Mesothelial cell of epicardium (in vitro differentiated cells): ENCODE measurements at places on chromosomes 6 and 20.

DNA sequence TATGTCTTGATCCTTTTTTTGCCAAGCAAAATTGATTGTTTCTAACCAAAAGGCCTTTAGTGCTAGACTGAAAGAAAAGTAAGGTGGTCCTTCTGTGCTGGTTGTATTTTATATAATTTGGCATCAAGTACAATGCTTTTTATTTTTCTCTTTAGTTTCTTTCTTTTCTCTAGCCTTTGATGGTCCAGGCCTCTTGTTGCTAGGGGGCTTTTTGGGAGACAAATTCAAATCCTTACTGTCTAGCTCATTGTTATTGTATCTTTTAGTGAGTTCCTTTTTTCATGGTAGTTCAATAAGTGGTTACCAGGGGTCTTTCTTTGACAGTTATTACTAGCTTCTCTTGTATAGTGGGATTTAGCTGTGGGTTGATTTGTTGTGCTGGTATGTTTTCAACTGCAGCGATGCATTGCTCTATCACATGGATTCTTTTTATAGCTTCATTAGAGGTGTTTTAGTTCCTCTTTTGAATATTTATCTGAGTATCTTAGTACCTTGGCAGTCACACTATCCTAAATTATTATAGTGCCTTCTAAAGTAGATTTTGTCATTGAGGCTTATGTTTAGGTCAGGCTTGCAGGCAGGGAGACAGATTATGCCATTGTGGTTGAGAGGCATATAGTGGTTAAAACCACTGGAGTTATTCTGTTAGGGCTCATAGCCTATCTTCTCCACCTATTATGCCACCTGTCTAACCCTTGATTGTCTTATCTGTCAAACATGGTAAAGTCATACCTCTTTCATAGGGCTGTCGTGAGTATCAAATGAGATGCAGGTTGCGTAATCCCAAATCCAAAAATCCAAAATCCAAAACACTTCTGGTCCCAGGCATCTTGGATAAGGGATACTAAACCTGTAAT is 49.5 kb downstream of the KCNS1 start:
- no peaks in the 10 kb centered on the region for H3K27me3 ChIP-seq
- no peak for DNase-seq
- H3K27ac ChIP-seq = no peak overlapping the region
- H3K4me1 ChIP-seq = no peaks in the 10 kb centered on the region
- H3K36me3 ChIP-seq = peaks cover 6% of the 10 kb centered on the region
- H3K4me3 ChIP-seq = no peak overlapping the region

DNA sequence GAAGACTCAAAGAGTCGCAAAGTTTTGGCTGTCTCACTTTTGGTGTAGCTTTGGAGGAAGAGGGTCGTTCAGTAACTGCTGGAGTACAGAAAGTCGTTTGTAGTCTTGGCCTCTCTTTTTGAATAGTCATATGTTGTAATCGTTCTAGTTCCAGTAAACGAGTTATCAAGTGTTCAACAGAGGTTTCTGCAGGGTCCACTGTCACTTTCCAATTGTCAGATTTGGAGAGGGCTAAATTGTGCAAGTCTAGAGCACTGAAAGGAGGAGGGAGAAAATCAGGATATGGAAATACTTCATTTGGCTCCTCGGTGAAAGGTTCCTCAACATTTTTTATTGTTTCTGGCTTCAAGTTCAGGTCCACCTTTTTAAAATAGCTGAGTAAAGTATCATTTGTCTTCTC is 9.7 kb downstream of the FAM217A start:
- no peak for DNase-seq
- H3K27ac ChIP-seq = no peak overlapping the region
- H3K4me1 ChIP-seq = no peaks in the 10 kb centered on the region
- H3K36me3 ChIP-seq = peaks cover 11% of the 10 kb centered on the region
- H3K27me3 ChIP-seq = no peaks in the 10 kb centered on the region

DNA sequence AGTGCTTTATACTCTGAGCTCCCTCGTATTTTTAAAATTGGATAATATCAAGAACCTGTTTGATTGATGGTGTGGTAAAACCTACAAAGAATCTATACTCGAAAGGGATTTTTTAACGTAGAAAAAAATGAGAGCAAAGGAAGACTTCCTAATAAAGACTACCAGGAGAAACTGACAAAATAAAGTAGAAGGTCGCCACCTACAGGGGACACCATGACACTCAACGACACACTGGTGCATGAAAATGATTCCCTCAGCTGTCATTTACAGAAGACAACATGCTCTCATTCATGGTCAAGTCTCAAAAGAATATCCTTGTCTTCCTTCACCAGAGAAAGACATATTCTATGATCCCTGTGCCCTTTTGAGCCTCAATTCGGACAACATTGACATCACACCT is 10.1 kb upstream of the NHSL1 start:
- H3K4me3 ChIP-seq = no peak overlapping the region
- H3K4me1 ChIP-seq = peaks cover 79% of the 10 kb centered on the region
- H3K36me3 ChIP-seq = no peaks in the 10 kb centered on the region
- peak overlapping the region; percentile 31 for H3K27ac ChIP-seq
- no peaks in the 10 kb centered on the region for H3K27me3 ChIP-seq
- DNase-seq = no peak

DNA sequence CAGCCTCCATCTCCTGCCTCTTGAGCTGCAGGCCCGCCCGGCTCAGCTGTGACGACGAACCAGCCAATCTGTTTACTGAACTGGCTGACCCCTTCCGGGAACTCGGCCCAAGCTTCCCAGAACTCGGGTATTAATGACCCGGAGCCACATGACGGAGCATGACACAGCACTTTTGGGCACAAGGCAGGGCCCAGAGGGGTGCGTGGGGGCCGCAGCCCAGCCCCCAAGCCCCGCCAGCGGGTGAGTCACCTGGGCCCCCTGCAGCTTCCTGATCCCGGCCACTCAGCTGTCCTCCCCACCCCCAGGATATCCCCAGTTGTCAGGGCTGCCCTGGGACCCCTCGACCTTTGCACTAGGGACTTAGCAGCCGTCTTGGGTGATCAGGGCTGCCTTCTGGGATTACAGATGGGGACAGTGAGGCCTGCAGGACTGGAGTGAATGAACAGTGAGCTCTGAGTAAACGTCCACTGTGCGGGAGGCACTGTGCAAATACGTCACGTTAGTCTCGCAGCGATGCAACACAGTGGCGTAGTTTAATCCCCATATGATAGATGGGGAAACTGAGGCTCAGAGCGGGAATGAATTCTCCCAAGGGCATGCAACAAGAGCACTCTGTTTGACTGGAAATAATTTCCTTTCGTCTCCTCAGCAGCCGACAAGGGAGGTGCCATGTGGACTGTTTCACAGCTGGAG is 102.1 kb downstream of the CEBPB start:
- H3K4me3 ChIP-seq = no peak overlapping the region
- H3K27ac ChIP-seq = no peak overlapping the region
- H3K36me3 ChIP-seq = no peaks in the 10 kb centered on the region
- H3K4me1 ChIP-seq = no peaks in the 10 kb centered on the region
- H3K27me3 ChIP-seq = no peaks in the 10 kb centered on the region
- DNase-seq = no peak

DNA sequence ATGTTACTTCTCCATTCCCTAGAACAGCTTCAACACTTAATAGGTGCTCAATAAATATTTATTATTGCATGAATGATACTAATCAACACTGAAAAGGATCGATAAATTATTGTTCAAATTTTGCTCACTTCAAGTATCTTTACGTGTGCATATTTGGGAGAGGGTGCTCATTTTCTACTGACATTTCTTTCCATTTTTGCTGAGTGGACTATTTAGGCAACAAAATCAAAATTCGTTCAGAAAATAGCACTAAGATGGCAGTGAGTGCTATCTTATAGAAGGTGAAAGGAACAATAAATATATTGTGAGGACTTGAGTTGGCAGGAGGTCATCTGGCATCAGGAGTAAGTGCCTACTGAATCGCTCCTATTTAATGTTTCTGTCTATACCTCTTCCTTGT is 501.9 kb upstream of the IRAK1BP1 start:
- peaks cover 3% of the 10 kb centered on the region for H3K27me3 ChIP-seq
- peaks cover 2% of the 10 kb centered on the region for H3K4me1 ChIP-seq
- H3K36me3 ChIP-seq = no peaks in the 10 kb centered on the region
- H3K27ac ChIP-seq = no peak overlapping the region
- DNase-seq = no peak
- no peak overlapping the region for H3K4me3 ChIP-seq

GRCh38 chr6:157235600-157236039 is 87.7 kb downstream of the TMEM242 start:
- DNase-seq = no peak
- H3K4me1 ChIP-seq = peaks cover 29% of the 10 kb centered on the region
- peak overlapping the region; percentile 82 for H3K4me3 ChIP-seq
- peak overlapping the region; percentile 51 for H3K27ac ChIP-seq
- no peaks in the 10 kb centered on the region for H3K36me3 ChIP-seq
